ENCODE measurements at places on chromosomes 7 and 10.

GRCh38 chr7:34759477-34760125 lies 101.6 kb downstream of the NPSR1 start:
- peak; percentile 18 for DNase-seq

DNA sequence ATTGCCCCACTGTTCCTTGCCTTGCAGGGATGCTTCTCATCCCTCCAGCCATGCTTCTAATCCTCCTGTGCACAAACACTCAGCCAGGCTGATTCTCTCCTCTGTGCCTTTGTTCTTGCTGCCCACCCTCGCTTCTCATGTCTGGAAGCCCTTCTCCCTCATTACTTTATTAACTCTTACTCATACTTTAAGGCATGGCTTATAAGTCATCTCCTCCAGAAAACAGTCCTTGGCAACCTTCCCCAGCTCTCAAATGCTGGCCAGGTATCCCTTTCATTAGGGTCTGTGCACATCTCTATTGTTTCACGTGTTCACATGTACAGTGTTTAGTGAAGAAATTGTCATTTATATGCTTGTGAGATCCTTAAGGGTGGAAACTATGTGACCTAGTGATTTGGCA lies 62.9 kb downstream of the ITGB8 start:
- no peak for DNase-seq

GRCh38 chr7:114342431-114343179 lies 72.0 kb upstream of the FOXP2 start:
- no peak for DNase-seq

DNA sequence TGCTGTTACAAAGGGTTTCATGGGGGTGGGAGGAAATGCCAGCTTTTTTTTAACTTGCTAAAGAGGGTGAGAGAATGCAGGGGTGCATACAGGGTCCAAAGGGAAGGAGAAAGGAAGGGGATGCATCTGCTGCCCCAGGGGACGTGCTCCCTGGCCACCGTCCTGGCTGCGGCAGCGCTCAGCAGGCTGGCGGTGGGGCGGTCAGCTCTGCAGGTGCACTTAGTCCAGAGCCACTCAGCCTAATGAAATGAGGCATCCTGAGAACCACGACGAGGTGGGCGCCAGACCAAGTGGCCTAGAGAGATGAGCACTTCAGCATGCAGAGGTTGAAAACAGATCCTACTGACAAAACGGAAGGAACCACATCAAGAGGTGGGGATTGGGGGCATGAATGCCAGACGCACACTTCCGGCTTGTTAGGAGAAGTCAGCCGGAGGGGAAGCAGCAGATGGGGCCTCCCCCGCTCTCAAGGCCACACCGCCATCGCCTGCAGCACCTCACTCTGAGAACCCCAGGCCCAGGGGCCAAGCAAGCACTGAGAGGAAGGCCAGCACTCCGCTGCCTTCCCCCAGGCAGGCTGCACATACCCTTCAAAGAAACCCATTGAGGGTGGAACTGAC lies 94.5 kb downstream of the MAD1L1 start:
- peak; percentile 84 for DNase-seq

- no peak for DNase-seq
Measured at GRCh38 chr10:75904499-75905283, 473.3 kb downstream of the LRMDA start.

All from suppressor macrophage (primary cell).